ENCODE measurements at places on chromosomes 7 and 10.

DNA sequence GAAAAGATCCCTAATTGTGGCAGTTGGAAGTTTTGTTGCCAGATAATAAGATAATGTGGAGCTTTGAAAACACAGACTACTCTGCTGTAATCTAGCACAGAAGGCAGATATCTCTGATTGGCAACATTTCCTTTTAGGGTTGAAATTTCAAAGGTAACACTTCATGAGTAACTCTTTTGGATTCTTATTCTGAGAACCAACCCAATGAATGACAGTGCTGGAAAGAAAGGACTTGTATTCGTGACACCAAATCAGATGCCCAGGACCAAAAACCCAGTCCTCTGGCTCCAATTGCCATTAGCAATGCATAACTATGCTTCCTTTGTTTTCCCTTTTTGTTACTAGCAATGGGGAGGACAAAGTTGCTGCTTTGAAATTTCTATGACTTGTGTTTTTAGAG lies 41.0 kb upstream of the ELMO1 start:
- no peak for DNase-seq

- DNase-seq, result peak; percentile 44
These were observed 13.1 kb downstream of the STX1A start for GRCh38 chr7:73706126-73707044.

DNA sequence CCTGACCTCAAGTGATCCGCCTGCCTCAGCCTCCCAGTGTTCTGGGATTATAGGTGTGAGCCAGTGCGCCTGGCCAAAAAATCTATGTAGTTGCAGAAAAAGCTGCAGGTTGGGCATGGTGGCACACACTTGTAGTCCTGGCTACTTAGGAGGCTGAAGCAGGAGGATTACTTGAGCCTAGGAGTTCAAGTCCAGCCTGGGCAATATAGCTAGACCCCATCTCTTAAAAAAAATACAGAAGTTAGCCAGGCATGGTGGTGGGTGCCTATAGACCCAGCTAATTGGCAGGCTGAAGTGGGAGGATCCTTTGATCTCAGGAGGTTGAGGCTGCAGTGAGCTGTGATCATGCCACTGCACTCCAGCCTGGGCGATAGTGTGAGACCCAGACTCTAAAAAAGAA lies 24.8 kb upstream of the CAMK1D start:
- no peak for DNase-seq

DNA sequence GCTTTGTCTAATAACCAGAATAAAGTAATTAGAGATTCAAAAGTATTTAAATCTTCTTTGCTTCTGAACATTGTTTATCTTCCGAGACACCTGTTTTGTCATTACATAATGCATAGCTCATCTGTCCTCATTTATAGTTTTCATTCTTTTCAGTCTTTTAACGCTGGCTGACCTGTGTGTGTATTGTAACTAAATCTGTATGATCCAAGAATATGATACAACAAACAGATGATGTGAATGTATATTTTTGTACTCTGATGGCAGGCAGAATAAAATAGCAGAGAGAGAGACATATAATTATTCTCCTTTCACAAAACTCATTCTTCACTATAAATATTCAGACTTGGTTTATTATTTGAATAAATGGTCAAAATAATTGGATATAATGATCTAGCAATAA lies 80.6 kb downstream of the ORC5 start:
- no peak for DNase-seq

- DNase-seq, result no peak
These were observed 176.7 kb downstream of the ADARB2 start for GRCh38 chr10:1560535-1561192.

- DNase-seq, result no peak
These were observed 64.4 kb upstream of the CARD11 start for GRCh38 chr7:3107889-3108570.

DNA sequence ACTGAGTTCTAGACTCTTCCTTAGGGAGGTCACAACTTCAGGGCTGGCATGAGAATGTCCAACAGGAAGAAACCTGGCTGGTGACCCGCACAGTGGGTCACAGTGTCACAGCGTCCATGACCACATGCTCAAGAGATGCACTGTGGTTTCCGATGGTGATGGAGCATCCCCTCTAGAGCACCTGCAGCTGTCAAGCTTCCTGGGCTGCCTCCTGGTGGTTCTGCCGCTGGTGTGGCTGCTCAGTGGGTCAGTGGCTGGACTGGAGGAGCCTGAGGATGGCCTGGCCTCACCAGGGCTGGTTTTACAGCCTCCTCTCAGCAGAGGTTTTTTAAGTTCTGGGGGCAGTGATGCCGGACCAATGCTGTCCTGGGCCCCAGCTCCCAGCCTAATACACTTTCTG lies 149.3 kb downstream of the SH3PXD2A start:
- DNase-seq, result no peak

DNA sequence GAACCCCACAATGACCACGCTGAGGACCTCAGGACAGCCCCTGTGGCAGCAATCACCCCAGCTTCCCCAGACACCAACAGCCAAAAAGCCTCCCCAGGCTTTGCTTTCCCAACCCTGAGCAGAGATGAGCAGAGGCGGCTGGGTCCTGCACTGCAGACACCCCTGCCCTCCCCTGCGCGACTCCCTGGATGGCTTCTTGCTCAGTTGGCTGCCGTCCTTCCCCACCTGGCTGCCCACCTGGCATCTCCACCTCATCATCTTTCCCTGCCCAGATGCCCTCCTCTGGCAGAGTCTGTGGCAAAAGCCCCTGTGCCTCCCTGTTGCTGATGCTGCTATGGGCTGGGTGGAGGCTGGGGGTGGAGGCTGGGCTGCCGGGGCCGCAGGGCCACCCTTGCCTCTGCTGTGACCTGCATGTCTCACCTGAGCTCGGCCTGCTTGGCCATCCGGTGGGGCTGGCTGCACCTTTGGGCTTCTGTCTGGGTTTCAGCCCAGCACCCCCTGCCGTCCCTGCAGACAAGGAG lies 567.7 kb downstream of the TCERG1L start:
- DNase-seq, result no peak

GRCh38 chr10:104804880-104805279 lies 163.8 kb downstream of the SORCS3 start:
- no peak for DNase-seq

GRCh38 chr7:108584211-108584610 lies 14.5 kb downstream of the DNAJB9 start:
- no peak for DNase-seq

GRCh38 chr7:70947181-70947580 lies 184.8 kb upstream of the GALNT17 start:
- no peak for DNase-seq

DNA sequence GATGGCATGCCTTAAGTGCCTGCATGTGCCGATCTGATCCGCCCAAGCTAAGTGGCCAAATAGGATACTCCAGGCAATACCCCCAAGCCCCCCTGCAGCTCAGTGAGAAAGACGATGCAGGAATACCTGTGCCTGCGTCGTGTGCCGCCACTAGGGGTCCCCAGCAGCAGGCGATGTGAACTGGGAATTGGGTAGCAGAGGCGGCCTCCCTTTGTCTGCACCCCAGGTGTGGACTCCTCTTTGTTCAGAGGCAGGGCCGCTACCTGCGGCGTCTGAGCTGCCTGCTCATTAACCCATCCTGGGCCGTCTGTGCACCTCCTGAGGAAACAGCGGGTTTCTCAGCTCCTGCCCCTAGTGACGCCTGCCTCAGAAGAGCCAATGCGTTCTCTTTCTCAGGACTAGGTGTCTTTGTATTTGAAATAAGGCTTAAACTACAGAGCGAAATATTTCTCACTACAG lies 4.8 kb upstream of the CHN2 start:
- peak; percentile 20 for DNase-seq

GRCh38 chr7:157320608-157320980 lies 16.2 kb upstream of the DNAJB6 start:
- DNase-seq, result peak; percentile 78

DNA sequence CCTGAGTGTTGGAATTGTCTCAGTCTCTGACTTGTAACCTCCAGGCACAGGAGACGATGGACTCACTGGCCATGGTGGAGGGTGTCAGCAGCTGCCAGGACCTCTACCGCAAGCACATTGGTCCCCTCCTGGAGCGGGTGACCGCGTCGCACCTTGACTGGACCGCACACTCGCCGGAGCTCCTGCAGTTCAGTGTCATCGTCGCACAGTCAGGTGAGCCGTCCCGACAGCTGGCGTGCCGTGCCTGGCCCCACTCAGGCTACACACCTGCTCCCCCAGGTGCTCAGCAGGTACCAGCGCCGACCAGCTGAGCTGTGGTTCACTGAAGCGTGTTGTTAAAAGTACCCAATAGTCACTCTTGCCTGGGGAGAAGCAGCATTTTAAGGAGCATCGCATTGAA lies 36.7 kb upstream of the PRKAR1B start:
- no peak for DNase-seq
